ENCODE measurements at places on chromosomes 6 and 20. TPM values are rescaled to one million over a fixed set of nuclear protein-coding genes. Genes with fewer than 3 reads are reported as not detected.
A peak's percentile ranks its signal among the peaks of the same experiment; 100 is the strongest.

GRCh38 chr6:11237956-11238355 lies 5.5 kb upstream of the NEDD9 start:
- DNase-seq: no peak

DNA sequence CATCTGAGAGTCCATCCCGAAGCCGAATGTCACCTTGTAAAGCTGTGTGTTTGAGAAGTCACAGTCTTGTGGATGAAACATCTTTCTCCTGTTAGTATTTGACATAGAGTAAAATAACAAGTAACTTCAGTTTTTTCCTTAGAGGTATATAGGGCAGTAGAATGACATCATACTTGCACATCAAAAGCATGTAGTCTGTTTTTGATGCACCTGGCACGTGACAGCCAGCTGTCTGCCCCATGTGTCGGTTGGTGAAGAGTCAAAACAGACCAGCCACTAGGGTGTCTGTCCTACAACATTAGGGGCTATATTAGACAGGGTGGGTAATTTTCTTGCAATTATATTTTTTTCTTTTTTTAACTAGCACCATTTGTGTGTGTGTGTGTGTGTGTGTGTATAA lies 70.2 kb downstream of the SNX9 start:
- peak; percentile 25 for DNase-seq

The OTOR gene
- total RNA-seq: not detected

DNA sequence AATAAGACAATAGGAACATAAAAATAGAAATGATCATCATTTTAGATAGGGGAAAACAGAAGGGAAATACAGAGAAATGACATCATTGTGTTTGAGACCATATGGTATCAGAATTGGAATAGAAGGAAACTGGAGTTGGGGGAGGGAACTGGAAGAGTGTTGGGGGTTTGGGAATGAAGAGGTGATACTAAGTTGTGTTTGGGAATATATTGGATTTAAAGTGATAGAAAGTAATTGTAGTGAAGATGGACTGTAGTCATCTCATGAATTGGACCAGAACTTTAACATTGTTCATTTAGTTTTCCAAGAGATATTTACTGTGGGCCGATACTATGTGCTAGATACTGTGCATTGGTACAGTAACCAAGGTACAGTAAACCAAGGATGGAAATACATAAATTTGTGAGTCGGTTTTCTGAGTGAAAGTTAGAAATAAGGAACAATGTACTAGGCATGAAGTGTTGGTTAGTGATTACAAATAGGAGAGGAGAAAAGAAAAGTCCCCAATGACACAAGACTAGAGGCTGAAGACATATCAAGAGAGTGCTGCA lies 32.3 kb downstream of the KCNQ5 start:
- no peak for DNase-seq

- DNase-seq: no peak
Measured at GRCh38 chr6:7176208-7176607, 68.4 kb downstream of the RREB1 start.

DNA sequence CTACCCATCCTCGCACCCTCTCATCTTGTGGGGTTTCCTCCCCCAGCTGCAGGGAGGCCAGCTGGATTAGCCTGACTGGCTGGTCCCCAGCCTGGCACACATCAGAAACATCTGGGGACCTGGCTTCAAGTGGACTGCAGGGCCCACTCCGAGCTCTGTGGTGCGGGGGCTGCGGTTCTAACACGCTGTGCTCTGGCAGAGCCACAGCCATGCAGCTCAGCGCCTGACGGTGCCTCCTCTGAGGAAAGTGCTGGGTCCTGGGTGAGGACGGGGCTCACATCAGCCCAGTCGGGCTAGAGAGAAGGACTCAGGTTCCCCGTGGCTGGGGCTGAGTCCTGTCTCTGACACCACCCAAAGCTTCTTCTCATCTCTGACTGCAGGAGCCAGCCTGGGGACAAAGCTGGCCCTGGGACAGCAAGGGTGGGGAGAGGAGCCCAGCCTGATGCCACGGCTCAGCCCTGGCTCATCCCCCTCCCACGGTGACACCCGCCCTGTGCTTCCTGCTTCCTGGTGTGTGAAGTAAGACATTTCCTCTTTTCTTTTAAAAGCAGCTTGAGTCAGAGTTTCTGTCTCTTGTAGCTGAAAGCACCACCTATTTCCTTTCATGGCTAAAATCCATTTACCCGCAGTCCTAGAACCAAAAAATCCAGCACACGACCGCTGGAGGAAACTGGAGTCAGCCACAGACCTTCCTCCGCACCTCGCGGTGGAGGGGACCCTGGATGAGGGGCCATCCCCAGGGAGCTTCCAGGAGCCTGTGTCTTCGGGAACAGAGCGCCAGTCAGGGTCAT lies 127.4 kb upstream of the AFDN start:
- peak; percentile 81 for DNase-seq

The LPA gene
- total RNA-seq: not detected
